ENCODE measurements at places on chromosomes 3 and 15. TPM values are rescaled to one million over a fixed set of nuclear protein-coding genes. Genes with fewer than 3 reads are reported as not detected.

Gene CX3CR1
- total RNA-seq, result not detected

DNA sequence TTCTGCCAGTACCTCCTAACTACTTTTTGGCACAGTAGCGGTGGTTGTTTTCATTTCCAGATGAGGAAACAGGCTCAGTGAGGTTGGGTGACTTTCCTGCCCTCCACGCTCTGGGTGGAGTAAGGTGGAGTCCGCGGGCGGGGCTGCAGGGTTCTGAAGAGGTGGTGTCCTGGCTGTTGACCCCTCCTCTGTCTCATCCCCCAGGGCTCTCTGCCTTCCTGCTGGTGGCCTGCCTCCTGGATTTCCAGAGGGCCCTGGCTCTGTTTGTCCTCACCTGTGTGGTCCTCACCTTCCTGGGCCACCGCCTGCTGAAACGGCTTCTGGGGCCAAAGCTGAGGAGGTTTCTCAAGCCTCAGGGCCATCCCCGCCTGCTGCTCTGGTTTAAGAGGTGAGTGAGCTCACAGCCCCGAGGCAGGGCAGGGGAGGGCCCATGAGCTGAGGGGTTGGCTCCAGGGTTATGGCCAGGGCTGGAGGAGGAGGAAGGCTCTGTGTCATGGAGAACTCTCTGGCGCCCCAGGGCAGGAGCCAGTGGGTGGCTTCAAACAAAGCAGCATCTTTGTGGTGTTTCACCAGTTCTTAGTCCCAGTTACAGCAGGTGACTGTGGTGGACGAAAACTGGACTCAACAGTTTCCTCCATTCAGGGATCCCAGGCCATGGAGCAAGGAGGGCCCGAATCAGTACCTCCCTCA, 10.4 kb downstream of the SLC28A1 start:
- peaks cover 7% of the 10 kb centered on the region for H3K4me1 ChIP-seq
- H3K27ac ChIP-seq, result no peak overlapping the region
- DNase-seq, result no peak
- H3K27me3 ChIP-seq, result peaks cover 11% of the 10 kb centered on the region
- H3K36me3 ChIP-seq, result no peaks in the 10 kb centered on the region
- no peak overlapping the region for H3K4me3 ChIP-seq

DNA sequence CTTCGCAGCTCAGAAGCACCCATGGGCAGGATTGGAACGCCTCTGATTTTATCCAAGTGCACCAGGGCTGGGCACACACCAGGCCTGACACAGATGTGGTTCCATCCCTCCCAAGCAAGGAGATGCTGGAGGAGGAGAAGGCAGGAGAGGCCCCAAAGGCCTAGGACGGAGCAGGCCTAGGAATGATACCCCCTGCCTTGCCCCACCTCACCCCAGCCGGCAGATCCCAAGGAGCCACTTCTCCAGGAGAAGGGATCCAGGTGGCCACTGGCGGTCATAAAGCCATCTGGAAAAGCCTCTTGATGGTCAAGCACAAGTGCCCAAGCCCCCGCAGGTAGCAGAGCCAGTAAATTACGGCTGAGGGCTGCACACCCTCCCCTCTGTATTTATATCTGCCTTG, 211.8 kb downstream of the TBC1D2B start:
- H3K36me3 ChIP-seq, result no peaks in the 10 kb centered on the region
- no peak overlapping the region for H3K27ac ChIP-seq
- no peak overlapping the region for H3K4me3 ChIP-seq

- H3K27ac ChIP-seq, result peak overlapping the region; percentile 92
- H3K36me3 ChIP-seq, result peaks cover 12% of the 10 kb centered on the region
- H3K4me3 ChIP-seq, result peak overlapping the region; percentile 96
- H3K27me3 ChIP-seq, result peaks cover 3% of the 10 kb centered on the region
- peaks cover 48% of the 10 kb centered on the region for H3K4me1 ChIP-seq
Measured at GRCh38 chr3:50237133-50237651, 1.2 kb downstream of the GNAI2 start.

Gene CASR
- total RNA-seq, result not detected

DNA sequence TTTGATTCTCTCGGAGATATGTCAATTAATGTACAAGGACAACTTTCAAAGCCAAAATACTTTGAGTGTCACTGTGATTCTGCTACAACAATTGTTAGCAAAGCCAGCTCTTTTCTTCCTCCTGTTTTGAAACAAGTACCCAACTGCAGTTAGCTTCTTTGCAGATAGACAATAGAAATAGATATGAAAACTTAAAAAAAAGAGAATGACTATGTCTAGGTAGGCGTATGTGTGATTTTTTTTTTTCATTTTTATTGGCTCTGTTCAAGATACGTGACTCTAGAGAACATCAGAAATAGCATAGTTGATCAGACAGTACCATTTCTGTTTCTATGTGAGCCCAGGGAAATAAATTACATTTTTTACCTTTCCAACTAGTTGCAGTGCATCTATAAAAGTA, 142.9 kb upstream of the CNTN4 start:
- no peak overlapping the region for H3K4me3 ChIP-seq
- H3K27ac ChIP-seq, result no peak overlapping the region
- H3K4me1 ChIP-seq, result no peaks in the 10 kb centered on the region
- no peaks in the 10 kb centered on the region for H3K27me3 ChIP-seq
- H3K36me3 ChIP-seq, result no peaks in the 10 kb centered on the region
- DNase-seq, result no peak

Gene SST
- total RNA-seq, result not detected

Gene GPR171
- not detected for total RNA-seq

- no peak overlapping the region for H3K27ac ChIP-seq
- peaks cover 15% of the 10 kb centered on the region for H3K4me1 ChIP-seq
- no peak for DNase-seq
- H3K36me3 ChIP-seq, result peaks cover 5% of the 10 kb centered on the region
- H3K27me3 ChIP-seq, result peaks cover 46% of the 10 kb centered on the region
Measured at GRCh38 chr3:184230081-184230602, 757 bp downstream of the VWA5B2 start.

Gene PSTPIP1
- not detected for total RNA-seq

Gene STRIT1
- not detected for total RNA-seq

DNA sequence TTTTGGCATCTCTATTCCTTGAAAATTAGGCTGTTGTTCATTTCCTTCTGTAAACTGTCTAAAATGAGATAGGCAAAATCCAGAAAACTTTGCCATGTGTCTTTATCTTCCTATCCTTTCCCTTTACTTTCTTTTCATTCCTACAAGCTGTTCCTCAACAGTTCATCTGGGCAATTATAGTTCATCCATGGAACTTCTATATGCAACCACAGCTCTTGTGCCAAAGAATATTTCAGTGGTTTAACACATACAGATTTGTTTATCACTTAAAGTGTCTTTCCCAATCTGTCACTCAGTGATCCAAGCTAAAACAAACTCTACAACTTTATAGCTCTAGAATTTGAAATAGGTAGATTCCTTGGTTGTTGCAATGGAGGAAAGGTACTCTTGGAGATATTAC, 230.3 kb upstream of the EPHA6 start:
- H3K27me3 ChIP-seq, result no peaks in the 10 kb centered on the region
- H3K4me1 ChIP-seq, result no peaks in the 10 kb centered on the region
- no peak overlapping the region for H3K27ac ChIP-seq
- no peak overlapping the region for H3K4me3 ChIP-seq

GRCh38 chr3:111323019-111323418, 219.0 kb upstream of the CD96 start:
- peaks cover 51% of the 10 kb centered on the region for H3K4me1 ChIP-seq
- H3K27ac ChIP-seq, result no peak overlapping the region
- H3K27me3 ChIP-seq, result no peaks in the 10 kb centered on the region
- no peak overlapping the region for H3K4me3 ChIP-seq
- no peak for DNase-seq
- H3K36me3 ChIP-seq, result no peaks in the 10 kb centered on the region

GRCh38 chr3:179563271-179563783, 601 bp downstream of the ACTL6A start:
- H3K27me3 ChIP-seq, result no peaks in the 10 kb centered on the region
- DNase-seq, result peak; percentile 85
- peaks cover 27% of the 10 kb centered on the region for H3K4me1 ChIP-seq
- H3K4me3 ChIP-seq, result peak overlapping the region; percentile 96

Gene CCR8
- not detected for total RNA-seq

- H3K36me3 ChIP-seq, result no peaks in the 10 kb centered on the region
- no peaks in the 10 kb centered on the region for H3K27me3 ChIP-seq
- DNase-seq, result no peak
- H3K4me3 ChIP-seq, result no peak overlapping the region
Measured at GRCh38 chr15:92062505-92062904, 209.0 kb downstream of the SLCO3A1 start.

Gene TP53BP1
- total RNA-seq, result 47.9 TPM

DNA sequence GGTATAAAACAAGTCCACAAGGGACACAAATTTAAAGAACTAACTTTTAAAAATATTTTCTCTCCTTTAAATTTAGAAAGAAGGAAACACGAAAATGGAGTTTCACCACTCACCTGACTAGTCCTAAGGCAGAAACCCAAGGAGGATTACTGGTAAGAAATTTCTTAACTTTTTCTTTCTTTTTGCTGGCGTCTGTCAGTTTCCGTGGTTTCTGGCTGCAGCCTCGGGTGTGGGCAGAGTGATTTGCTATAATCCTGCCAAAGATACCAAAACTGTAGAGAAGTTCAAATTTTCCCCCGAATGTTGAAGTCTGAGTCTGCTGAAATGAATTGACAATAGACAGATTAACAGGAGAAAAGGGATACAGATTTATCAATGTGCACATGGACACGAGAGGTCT, 843.6 kb upstream of the ALCAM start:
- no peak for DNase-seq
- H3K27ac ChIP-seq, result no peak overlapping the region
- H3K4me3 ChIP-seq, result no peak overlapping the region
- H3K4me1 ChIP-seq, result peaks cover 21% of the 10 kb centered on the region

Gene CCR4
- not detected for total RNA-seq

GRCh38 chr15:93200081-93200836, 111.2 kb upstream of the RGMA start:
- no peaks in the 10 kb centered on the region for H3K4me1 ChIP-seq
- no peaks in the 10 kb centered on the region for H3K36me3 ChIP-seq
- no peak overlapping the region for H3K4me3 ChIP-seq
- peaks cover 7% of the 10 kb centered on the region for H3K27me3 ChIP-seq

Gene ALG1L2
- not detected for total RNA-seq

Gene CLDN18
- not detected for total RNA-seq

DNA sequence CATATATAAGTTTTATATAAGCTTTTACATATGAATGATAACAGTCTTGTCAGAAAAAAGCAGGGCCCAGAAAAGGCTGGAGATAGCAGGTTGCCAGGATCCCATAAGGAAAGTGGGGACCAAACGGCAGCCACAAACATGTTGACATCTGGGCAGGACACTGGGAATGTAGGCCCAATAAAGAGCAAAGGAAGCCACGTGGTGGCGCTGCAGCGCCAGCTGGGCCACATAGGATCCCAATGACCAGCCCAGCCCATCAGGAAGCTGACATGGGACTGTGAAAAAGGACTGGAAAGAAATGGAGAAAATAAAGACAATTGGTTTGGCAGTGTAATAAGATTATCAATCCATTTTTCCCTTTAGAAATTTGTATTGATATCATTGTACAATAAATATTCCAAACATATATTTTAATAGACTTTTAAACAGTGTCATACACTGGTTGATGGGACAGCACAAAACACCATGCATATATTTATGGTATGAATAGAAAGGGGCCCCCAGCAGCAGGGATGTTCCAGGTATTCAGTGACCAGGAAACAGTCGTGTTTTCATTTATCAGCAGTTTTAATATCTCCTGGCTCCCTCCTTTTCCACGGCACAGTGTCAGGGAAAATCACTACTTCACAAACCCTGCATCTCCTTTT, 89.0 kb upstream of the STRIT1 start:
- peaks cover 2% of the 10 kb centered on the region for H3K27me3 ChIP-seq
- no peak overlapping the region for H3K4me3 ChIP-seq
- 0 out of 2 replicates have a peak, but pooled peaks cover 10% of the 10 kb centered on the region for H3K4me1 ChIP-seq
- no peaks in the 10 kb centered on the region for H3K36me3 ChIP-seq
- DNase-seq, result peak; percentile 52

DNA sequence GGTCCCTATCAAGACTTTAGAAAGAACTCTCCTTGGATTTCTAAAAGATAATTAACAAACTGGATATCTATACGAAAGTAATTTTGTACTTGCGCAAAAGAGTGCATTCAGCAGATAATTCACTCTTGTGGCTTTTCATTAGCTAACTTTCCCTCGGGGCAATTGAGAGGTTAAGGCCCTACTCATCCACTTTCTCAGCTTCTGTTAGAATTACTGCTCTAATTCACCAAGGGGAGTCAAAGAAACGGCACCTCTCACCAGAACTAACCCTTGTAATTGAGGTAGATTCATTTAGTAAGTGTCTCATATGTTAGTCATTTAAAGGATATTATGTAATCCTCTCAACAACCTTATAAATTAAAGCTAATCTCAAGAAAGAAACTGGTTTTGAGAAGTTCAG, 22.5 kb upstream of the MB21D2 start:
- no peak overlapping the region for H3K4me3 ChIP-seq
- H3K27ac ChIP-seq, result no peak overlapping the region
- H3K36me3 ChIP-seq, result peaks cover 5% of the 10 kb centered on the region
- H3K4me1 ChIP-seq, result peaks cover 28% of the 10 kb centered on the region
- no peak for DNase-seq

DNA sequence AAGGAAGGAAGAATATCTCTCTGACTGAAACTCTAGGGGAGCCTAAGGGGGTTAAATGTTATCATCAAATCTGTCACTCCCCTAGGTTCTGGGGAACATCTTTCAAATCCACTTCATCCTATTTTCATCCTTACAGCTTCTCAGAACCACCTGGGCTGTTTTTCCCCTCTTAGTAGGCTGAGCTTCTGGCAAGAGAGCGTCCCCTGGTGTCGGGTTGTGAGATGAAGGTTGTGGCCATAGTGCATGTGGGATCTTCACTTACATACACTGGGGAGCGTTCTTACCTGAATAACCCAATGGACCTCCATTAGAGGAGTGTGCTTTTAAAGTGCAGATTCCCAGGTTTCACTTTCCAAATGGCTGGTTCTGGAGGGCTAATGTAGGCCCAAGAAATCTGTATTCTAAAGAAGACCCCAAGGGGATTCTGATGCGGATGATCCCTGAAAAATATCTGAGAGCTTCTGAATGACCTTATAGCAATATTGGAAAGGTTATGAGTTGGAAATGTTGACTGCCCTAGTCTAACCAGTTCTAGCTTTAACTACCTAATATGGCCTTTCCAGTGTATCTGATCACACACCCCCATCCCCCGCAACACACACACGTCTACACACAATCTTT, 663.7 kb downstream of the AGBL1 start:
- no peaks in the 10 kb centered on the region for H3K36me3 ChIP-seq
- no peak overlapping the region for H3K4me3 ChIP-seq
- no peaks in the 10 kb centered on the region for H3K27me3 ChIP-seq
- H3K27ac ChIP-seq, result no peak overlapping the region

Gene ZNF860
- total RNA-seq, result 0.34 TPM

DNA sequence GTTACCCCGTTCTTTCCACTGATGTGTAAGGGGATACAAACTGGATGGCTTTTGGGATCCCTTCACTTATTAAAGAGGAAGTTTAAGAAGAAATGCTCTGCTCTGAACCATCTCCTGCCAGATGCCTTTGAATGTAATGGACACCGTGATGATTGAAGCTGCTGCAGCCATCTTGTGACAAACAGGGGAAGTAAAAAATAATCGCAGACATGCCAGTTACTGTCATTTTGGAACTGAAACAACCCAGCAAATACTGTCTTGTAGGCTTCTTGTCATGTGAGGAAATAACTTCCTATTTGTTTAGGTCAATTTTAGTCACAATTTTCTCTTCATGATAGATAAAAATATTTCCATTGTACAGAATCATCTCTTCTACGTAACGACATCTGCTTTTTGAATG, 224.0 kb downstream of the CHL1 start:
- H3K36me3 ChIP-seq, result no peaks in the 10 kb centered on the region
- H3K4me1 ChIP-seq, result no peaks in the 10 kb centered on the region
- H3K27me3 ChIP-seq, result no peaks in the 10 kb centered on the region
- H3K27ac ChIP-seq, result no peak overlapping the region

- no peak overlapping the region for H3K27ac ChIP-seq
- H3K36me3 ChIP-seq, result peaks cover 7% of the 10 kb centered on the region
- DNase-seq, result no peak
- H3K27me3 ChIP-seq, result no peaks in the 10 kb centered on the region
- no peak overlapping the region for H3K4me3 ChIP-seq
Measured at GRCh38 chr15:27238209-27238608, 267.2 kb downstream of the GABRG3 start.

Gene ISLR
- total RNA-seq, result 1.9 TPM
